Osteocyte (in vitro differentiated cells): ENCODE measurements at places on chromosomes 2 and 18. TPM values are rescaled to one million over a fixed set of nuclear protein-coding genes. Genes with fewer than 3 reads are reported as not detected.

The FBXO11 gene
- total RNA-seq = 70.6 and 71.5 TPM in 2 replicates

The DLX2 gene
- 17.4 and 17.6 TPM in 2 replicates for total RNA-seq

The ATOH8 gene
- 5.9 and 7.1 TPM in 2 replicates for total RNA-seq

The ANKRD36B gene
- 31.8 and 37.3 TPM in 2 replicates for total RNA-seq

The CD28 gene
- not detected in 2 replicates for total RNA-seq

The PKDCC gene
- 37.1 and 42.2 TPM in 2 replicates for total RNA-seq

The METTL4 gene
- total RNA-seq = 10.8 and 12.8 TPM in 2 replicates

The NEURL3 gene
- not detected in 2 replicates for total RNA-seq

The CD8B2 gene
- not detected in 2 replicates for total RNA-seq

GRCh38 chr2:119338826-119339561 lies 27.6 kb downstream of the C2orf76 start:
- H3K27me3 ChIP-seq = no peaks in the 10 kb centered on the region
- H3K4me3 ChIP-seq = no peak overlapping the region
- H3K36me3 ChIP-seq = peaks cover 2% of the 10 kb centered on the region

GRCh38 chr2:128208023-128208422 lies 110.6 kb downstream of the HS6ST1 start:
- H3K4me1 ChIP-seq = no peaks in the 10 kb centered on the region
- H3K4me3 ChIP-seq = no peak overlapping the region
- DNase-seq = no peak

- H3K4me1 ChIP-seq = no peaks in the 10 kb centered on the region
- no peaks in the 10 kb centered on the region for H3K36me3 ChIP-seq
- no peaks in the 10 kb centered on the region for H3K27me3 ChIP-seq
- DNase-seq = no peak
- H3K4me3 ChIP-seq = no peak overlapping the region
These were observed 55.2 kb upstream of the CAB39 start for GRCh38 chr2:230657462-230657861.

DNA sequence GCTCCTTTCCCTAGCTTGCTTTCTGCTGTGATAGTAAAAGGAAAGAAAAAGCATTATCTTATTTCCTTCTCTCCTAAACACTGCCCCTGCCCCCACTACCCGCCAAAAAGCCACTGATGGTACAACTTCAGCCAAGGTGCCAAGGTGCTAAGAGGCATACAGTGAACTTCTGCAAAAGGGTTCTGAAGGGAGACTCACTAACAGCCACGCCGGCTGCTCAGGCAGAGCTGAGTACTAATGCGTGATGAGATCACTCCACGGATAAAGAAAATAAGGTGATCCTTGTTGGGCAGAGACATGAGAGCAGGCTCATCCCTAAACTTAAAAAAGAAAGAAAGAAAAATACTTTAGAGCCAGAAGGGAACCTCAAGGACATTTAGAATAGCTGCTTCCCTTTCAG lies 60.5 kb upstream of the PXDN start:
- H3K27me3 ChIP-seq = peaks cover 31% of the 10 kb centered on the region
- H3K4me1 ChIP-seq = no peaks in the 10 kb centered on the region
- DNase-seq = no peak
- no peak overlapping the region for H3K27ac ChIP-seq
- H3K36me3 ChIP-seq = no peaks in the 10 kb centered on the region
- H3K4me3 ChIP-seq = no peak overlapping the region

DNA sequence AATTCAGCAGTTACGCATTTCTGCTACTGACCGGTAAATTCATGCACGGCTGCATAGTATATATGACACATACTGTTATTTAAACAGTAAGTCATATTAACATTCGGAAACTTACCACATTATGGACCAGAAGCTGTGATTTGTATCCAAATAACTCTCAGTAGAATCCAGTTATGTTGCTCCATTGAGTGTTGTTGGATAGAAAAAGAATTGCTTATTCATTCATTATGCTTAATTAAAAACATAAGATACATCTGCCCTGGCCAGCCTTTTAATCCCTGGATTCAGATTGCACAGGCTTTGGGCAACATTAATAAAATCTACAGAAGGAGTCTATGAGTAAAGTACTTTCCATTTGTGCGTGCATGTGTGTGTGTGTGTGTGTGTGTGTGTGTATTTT lies 111.3 kb downstream of the CPS1 start:
- H3K27me3 ChIP-seq = no peaks in the 10 kb centered on the region
- no peak overlapping the region for H3K4me3 ChIP-seq
- peaks cover 1% of the 10 kb centered on the region for H3K36me3 ChIP-seq
- H3K27ac ChIP-seq = no peak overlapping the region
- DNase-seq = no peak
- H3K4me1 ChIP-seq = no peaks in the 10 kb centered on the region

- no peaks in the 10 kb centered on the region for H3K27me3 ChIP-seq
- H3K4me1 ChIP-seq = peaks cover 22% of the 10 kb centered on the region
- no peak overlapping the region for H3K4me3 ChIP-seq
These were observed 101.1 kb upstream of the FZD5 start for GRCh38 chr2:207870814-207871213.

DNA sequence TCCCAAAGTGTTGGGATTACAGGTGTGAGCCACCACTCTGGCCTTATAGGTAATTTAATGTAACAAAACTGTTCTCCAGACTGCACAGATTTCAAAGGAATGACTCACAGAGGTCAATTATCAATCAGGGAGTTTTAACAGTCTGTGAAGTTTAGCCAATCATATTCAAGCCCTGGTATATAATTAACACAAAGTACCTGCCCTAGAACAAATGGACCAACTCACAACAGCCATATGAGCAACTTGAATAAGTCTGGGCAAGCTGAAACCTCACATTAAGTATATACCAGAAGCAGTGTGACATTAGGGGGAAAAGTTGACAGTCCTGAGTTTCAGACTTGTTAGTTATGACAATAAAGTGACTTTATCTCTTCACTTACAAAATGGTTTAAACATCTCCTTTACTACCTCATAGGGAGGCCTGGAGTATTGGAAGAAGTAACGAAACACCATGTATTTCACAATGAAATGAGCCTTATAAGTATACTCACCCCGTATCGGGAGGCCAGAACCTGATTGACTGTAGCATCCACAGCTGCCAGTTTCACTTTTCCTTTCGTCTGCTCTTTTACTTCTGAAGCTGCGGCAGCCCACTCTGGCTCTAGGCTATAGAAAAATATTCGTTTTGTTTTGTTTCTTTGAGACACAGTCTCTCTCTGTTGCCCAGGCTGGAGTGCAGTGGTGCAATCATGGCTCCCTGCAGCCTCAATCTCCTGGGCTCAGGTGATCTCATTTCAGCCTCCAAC lies 22.2 kb downstream of the PDIA6 start:
- H3K36me3 ChIP-seq = peaks cover 68% of the 10 kb centered on the region
- H3K27ac ChIP-seq = no peak overlapping the region
- H3K27me3 ChIP-seq = no peaks in the 10 kb centered on the region
- no peak overlapping the region for H3K4me3 ChIP-seq
- DNase-seq = no peak
- H3K4me1 ChIP-seq = no peaks in the 10 kb centered on the region

- no peaks in the 10 kb centered on the region for H3K27me3 ChIP-seq
- peaks cover 9% of the 10 kb centered on the region for H3K4me1 ChIP-seq
- no peak overlapping the region for H3K4me3 ChIP-seq
- DNase-seq = no peak
These were observed 136.8 kb downstream of the TTC32 start for GRCh38 chr2:19764998-19765397.

GRCh38 chr2:151423760-151424159 lies 14.1 kb downstream of the RIF1 start:
- peaks cover 3% of the 10 kb centered on the region for H3K4me1 ChIP-seq
- no peak overlapping the region for H3K27ac ChIP-seq
- H3K27me3 ChIP-seq = no peaks in the 10 kb centered on the region
- no peak overlapping the region for H3K4me3 ChIP-seq
- no peak for DNase-seq

DNA sequence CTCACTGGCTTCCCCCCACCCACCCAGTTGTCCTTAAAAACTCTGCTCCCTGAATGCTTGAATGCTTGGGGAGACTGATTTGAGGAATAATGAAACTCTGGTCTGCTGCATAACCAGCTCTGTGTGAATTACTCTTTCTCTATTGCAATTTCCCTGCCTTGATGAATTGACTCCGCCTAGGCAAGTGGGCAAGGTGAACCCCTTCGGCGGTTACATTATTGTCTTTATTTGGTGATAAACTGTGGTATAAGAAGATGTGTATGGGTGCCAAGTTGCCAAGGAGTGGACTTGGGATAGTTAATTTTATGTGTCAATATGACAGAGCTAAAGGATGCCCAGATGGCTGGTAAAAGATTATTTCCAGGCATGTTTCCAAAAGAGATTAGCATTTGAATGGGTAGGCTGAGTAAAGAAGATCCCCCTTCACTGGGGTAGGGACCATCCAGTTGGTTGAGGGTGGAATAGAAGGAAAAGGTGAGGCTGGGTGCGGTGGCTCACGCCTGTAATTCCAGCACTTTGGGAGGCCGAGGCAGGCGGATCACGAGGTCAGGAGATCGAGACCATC lies 98.5 kb upstream of the HAAO start:
- DNase-seq = no peak
- no peak overlapping the region for H3K4me3 ChIP-seq
- H3K27ac ChIP-seq = no peak overlapping the region
- no peaks in the 10 kb centered on the region for H3K27me3 ChIP-seq
- H3K4me1 ChIP-seq = peaks cover 2% of the 10 kb centered on the region
- H3K36me3 ChIP-seq = no peaks in the 10 kb centered on the region

DNA sequence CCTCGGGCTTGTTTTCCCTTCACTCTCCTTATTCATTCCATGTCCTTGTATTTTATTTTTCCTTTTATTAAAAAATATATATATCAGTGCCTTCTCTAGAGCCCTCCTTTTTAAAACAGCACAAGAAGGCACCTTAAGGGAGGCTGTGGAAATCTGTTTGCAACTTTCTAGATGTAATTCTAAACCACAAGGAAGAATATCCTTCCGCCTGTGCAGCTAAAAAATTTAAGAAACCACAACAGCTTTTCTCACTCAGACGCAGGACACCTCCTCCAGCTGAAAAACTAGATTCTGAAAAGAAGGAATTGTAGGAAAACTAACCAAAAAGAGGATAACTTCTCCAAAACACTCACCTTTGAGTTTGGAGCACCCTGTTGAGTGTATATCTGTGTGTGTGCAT lies 142.2 kb downstream of the BCL11A start:
- DNase-seq = no peak
- no peak overlapping the region for H3K4me3 ChIP-seq
- no peak overlapping the region for H3K27ac ChIP-seq
- H3K27me3 ChIP-seq = peaks cover 4% of the 10 kb centered on the region
- peaks cover 7% of the 10 kb centered on the region for H3K4me1 ChIP-seq

DNA sequence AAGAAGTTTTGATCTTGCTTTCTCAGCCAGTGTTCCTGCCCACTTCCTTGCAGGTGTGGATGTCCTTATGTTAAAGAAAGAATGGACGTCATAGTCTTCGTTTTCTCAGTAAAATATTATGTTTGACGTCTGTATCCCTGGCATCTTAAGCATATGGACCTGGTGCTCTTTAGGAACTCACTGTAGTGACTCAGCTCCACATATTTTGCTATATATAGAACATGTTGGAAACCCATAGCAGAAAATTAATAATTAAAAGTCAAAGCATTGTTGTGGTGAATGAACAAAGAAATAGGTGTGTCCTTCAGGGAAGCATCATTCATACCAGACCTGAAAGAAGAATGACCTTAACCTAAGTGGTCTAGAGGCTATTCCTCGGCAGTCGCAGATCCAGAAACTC lies 196.1 kb downstream of the MCFD2 start:
- H3K4me1 ChIP-seq = peaks cover 73% of the 10 kb centered on the region
- H3K27me3 ChIP-seq = no peaks in the 10 kb centered on the region
- H3K36me3 ChIP-seq = peaks cover 11% of the 10 kb centered on the region

DNA sequence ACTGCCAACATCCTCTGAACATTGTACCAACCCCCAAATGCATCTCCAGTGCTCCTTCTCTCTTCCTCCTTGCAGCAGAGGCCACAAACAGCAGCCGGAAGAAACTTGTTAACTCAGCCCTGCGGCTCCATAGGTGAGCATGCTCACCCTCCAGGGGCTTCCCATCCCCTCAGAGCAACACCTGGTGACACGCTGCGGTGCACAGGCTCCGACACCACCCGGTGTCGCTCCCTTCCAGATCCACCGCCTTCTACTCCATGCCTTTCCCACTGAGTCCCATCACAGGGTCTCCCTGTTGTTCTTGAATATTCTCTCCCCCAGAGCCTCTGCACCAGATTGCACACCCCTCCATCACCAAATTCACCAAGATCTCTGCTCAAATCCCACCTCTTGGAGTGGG lies 171.5 kb upstream of the FHL2 start:
- H3K4me3 ChIP-seq = no peak overlapping the region
- H3K27ac ChIP-seq = no peak overlapping the region
- H3K36me3 ChIP-seq = no peaks in the 10 kb centered on the region
- peaks cover 31% of the 10 kb centered on the region for H3K4me1 ChIP-seq
- peaks cover 2% of the 10 kb centered on the region for H3K27me3 ChIP-seq

DNA sequence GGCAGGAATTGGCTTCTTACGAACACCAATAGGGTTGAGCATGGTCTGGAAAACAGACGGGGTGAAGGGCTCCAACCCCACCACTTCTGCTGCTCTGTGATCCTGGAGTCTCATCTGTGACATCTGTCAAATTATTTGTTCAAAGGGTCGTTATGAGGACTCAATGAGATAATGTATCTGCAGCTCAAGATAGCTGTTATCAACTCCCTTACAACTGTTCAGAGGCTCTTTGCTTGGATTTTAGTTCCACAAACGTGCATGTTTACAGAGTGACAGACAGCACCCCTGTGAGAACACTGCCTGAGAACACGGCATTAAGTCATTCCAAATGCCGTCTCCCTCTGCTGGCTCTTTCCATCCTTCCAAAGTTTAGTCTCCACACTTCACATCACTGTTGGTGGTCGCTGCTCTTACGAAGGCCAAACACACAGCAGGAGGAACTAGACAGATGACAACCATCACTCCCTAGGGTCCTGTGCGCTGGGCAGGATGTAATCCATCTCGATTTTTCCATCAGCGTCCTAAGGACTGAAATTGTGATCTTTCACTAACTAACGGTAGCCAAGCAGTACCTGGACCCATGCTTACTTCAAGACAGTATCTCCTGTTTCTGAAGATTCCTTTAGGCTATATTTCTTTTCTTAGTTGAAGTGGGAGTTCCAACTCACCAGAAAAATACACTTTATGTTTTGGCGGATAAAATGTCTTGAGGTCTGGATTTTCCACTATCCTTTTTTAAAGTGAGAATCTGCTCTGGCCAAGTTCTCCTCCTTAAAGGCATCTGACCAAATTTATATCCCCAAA lies 220.3 kb downstream of the ANAPC1 start:
- H3K27me3 ChIP-seq = no peaks in the 10 kb centered on the region
- no peak overlapping the region for H3K4me3 ChIP-seq
- peaks cover 50% of the 10 kb centered on the region for H3K4me1 ChIP-seq
- H3K36me3 ChIP-seq = no peaks in the 10 kb centered on the region
- peak overlapping the region; percentile 32 for H3K27ac ChIP-seq

GRCh38 chr18:36735130-36735529 lies 93.7 kb downstream of the TPGS2 start:
- H3K27ac ChIP-seq = no peak overlapping the region
- no peaks in the 10 kb centered on the region for H3K4me1 ChIP-seq
- no peaks in the 10 kb centered on the region for H3K27me3 ChIP-seq
- H3K4me3 ChIP-seq = no peak overlapping the region
- no peak for DNase-seq
- H3K36me3 ChIP-seq = no peaks in the 10 kb centered on the region

GRCh38 chr2:215930505-215931253 lies 82.7 kb downstream of the MREG start:
- no peaks in the 10 kb centered on the region for H3K27me3 ChIP-seq
- no peak for DNase-seq
